IMR-90 (cell line): ENCODE measurements at places on chromosomes 7 and 10. TPM values are rescaled to one million over a fixed set of nuclear protein-coding genes. Genes with fewer than 3 reads are reported as not detected.

Gene PIK3AP1
- under 0.01 and 0.28 TPM in 2 replicates for total RNA-seq

DNA sequence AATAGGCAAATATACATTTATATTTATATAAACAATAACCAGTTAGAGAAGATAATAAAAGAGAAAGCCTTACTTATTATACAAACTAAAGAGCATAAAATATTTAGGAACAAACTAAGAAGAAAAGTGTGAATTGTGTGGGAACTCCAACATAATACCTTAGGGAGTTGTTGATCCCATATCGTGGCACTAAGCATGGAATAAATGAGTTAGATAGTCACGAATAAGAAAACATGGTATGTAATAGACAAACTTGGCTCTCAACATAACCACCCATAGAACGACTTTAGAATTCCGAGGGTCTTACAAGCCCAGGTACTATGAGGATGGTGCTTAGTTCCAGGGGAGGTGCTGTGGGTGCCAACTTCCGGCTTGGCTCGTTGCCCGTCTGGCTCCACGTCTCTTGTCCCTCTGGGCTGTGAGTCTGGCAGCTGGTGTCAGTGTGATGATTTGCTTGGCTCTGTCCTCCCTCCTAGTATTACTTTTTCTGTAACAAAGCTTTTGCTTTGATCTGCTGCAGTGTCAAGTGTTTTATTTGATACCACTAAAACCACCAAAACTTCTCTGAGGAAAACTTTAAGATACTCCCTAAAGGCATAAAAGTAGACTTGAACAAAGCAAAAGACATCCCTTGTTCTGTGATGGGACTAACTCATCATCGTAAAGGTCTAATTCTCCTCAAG is 9.5 kb upstream of the RBM20 start:
- no peak overlapping the region for H3K27ac ChIP-seq
- no peak overlapping the region for H3K4me3 ChIP-seq
- H3K36me3 ChIP-seq, result no peaks in the 10 kb centered on the region
- DNase-seq, result no peak

DNA sequence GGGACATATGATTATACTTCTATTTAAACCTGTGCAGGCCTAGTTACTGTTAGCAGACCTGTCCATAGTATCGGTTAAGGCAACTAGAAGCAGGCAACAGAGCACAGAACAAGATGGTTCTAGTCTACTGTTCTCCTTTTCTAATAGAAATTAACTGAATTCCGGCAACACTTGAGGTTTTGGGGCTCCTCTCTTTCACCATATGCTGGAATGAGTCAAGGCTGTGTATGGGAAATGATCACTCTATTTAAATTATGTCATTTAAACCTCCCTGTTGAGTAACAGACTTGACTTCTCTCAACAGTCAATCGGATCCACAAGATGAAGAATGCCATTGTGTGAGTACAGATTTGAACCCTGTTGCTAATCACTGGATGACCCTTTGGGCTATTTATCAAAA is 6.2 kb upstream of the OTUD1 start:
- H3K4me1 ChIP-seq, result no peaks in the 10 kb centered on the region
- no peaks in the 10 kb centered on the region for H3K36me3 ChIP-seq
- no peak overlapping the region for H3K27ac ChIP-seq
- no peaks in the 10 kb centered on the region; the same call in 1 of the 2 replicates for H3K27me3 ChIP-seq
- H3K4me3 ChIP-seq, result no peak overlapping the region

Gene ANKIB1
- total RNA-seq, result 33.9 and 39.4 TPM in 2 replicates

Gene MMD2
- not detected in 2 replicates for total RNA-seq

DNA sequence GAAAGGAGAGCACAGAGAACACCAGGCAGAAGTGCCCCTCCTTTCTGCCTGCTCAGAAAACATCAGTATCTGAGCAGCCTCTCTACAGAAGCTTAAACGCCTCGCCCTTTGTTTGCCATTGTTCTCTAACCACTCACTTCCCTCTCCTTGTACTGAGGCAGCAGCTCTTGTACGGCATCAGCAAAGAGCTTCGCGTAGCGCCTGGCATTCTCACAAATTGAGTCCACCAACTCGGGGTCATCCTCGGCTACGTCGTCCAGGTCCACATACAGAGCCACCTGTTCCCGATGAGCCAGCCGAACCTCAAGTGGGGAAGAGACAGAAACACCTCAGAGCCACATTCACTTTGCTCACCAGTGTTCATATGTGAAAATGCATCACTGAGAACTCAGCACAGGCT is 1.7 kb downstream of the MCM7 start:
- DNase-seq, result no peak
- peaks cover 15% of the 10 kb centered on the region for H3K4me1 ChIP-seq
- H3K36me3 ChIP-seq, result peaks cover 46% of the 10 kb centered on the region

DNA sequence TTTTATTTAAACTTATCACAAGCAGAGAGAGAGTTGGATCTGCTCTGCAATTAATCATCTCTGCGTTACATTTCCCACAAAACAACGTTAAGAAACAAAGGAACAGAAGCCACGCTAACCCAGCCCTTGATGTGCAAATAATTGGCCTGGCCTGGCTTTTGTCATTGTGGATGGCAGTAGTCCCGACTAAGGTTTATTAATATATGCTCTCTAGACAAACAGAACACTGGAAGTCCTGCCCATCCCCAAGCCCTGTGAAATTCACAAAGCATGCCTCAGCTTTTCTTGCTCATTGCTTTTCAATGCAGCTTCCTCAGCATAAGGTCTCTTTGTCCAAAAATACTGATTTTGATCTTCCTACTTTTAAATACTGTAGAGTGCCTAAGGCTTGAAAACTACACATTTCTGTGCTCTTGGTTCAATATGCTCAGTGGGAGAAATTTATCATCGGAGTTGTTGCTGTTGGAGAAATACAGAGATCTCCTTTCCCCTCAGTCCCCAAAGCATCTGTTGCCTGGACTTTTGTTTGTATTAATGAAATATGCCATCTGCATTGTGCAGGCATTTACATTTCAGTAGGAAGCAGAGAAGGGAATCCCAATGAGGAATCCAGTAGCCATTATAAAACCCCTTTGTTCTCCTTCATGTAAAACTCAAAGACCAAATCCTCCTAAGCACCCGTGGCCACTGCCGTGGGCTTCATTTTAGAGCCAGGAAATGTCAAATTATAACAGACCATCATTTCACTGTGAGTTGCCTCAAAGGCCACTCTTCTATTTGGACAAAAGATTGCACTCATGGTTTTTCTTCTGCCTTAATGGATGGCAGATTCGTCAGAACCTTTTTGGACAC is 61.1 kb downstream of the SORCS1 start:
- no peak overlapping the region for H3K27ac ChIP-seq
- no peaks in the 10 kb centered on the region for H3K27me3 ChIP-seq
- no peak overlapping the region for H3K4me3 ChIP-seq
- no peak for DNase-seq
- no peaks in the 10 kb centered on the region for H3K36me3 ChIP-seq

Gene TAC1
- total RNA-seq, result not detected in 2 replicates
